A549 (cell line): ENCODE measurements at places on chromosomes 5 and 9.
A peak's percentile ranks its signal among the peaks of the same experiment; 100 is the strongest.

DNA sequence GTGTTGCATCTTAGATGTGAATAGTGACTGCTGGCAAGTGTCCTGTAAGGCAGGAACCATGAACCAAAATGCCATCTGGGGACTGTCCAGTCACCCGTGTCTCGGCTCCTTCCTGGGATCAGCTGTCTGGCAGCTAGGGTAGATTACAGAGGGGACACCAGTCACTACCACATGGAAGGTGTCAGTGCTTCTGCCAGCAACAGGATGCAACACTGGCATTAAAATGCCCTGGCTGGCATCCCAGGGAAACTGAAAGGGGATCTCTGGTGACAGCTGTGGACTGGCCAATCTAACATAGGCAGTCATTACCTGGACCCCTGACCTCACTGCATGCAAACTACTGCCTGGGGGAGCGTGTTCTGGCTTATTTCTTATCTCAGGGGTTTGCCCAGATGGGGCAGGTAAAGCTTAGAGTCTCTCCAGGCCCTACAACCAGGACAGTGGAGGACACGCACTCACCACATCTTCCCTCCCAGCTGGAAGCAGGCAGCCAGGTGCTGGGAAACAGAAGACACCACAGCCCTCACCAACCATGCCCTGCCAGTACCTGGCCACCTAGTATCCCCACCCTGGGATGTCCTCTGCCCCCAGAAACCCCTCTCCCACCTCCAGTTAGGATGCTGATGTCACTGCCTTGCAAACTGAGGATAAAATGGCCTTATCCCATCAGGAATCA lies 83.8 kb downstream of the SEMA4D start:
- no peak for DNase-seq

GRCh38 chr5:157026789-157027424 lies 32.0 kb downstream of the HAVCR1 start:
- peak; percentile 44 for DNase-seq

DNA sequence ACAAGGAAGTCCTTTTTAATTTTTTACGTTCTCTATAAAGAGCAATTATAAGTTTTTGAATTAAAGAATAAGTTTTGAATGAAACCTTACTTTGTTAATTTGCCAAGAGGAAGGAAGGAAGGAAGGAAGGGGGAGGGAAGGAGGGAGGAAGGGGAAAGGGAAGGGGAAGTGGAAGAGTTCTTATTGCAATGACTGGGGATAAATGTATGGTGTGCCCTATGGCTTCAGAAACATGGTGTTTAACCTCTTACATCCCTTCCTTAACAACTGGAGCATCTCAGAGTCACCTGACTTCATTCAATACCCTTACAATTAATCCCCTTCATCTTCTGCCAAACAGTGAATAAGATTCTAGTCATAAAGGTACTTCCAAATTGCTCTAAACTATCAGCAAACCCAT lies 16.0 kb downstream of the CEMIP2 start:
- no peak for DNase-seq

DNA sequence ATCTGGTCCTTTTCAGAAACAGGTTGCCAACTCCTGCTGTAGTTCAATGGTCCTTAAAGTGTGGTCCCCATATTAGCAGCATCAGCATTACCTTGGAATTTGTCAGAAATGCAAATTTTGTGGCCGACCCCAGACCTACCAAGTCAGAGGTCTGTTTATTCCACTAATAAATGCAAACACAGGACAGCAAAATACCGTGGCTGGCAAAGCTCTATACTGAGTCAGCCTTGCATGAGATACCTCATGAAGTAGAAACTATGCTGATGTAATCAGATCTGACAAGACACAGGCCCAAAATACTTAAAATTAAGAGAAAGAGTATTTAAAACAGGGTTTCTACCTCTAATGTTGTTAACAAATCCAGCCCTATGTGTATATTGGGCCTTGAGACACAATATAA lies 3.0 kb downstream of the GOLM1 start:
- DNase-seq = no peak

GRCh38 chr9:80954521-80954920 lies 734.8 kb downstream of the TLE1 start:
- no peak for DNase-seq

DNA sequence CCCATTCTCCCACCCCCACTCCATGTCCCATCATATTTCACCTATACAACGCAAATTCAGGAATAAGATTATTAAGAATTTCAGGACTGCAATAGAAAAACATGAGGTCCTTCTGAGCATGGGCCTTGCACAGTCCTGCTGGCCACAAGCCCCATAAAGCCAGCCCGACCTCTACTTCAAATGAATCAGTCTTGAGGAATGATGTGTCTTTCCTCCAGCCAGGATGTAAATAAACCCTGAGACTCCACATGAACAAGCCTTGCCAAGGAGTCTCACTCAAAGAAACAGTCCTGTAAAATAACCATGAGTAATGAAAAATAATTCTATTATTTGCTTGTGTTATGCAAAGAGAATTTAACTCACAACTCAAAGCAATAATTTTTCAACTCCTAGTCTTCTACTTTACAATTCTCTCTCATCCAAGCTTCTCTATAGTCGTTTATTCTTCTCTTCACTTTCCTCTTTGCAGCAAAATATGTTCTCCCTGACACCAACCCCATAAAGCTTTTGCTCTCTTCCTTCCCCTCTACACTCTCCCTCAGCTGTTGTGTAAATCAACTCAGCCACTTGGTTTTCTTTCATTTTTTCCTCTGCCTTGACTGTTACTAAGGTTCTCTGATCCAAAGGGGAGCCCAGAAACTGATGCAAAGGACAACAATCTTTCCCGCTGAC lies 140.1 kb upstream of the MOCS2 start:
- peak; percentile 70 for DNase-seq

GRCh38 chr9:98372077-98372836 lies 116.8 kb upstream of the TBC1D2 start:
- DNase-seq = no peak

DNA sequence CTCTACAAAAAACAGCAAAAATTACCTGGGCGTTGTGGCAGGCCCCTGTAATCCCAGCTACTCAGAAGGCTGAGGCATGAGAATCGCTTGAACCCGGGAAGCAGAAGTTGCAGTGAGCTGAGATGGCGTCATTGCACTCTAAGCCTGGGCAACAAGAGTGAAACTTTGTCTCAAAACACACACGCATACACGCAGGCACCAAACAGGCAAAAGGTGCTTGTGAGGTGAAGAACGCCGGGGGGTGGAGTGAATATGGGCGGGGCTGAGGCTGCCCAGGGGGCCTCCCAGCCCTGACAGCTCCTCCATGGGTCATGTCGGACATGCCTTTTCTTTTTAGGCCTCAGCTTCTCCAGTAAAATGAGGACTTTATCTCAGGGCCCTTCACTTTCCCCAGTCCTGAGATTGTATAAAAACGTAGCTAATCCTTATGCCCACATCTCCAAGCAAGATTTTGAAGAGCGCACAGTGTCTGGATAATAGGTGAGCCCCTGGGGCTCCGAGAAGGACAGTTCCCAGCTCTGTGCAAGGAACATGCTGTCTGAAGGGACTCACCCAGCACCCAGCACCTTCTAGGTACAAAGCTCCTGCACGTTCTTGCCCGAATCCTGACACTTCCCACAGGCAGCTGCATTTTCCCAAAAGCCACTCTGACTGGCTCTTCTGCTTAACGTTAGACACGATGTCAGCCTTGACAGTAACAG lies 168.3 kb downstream of the COL23A1 start:
- no peak for DNase-seq

DNA sequence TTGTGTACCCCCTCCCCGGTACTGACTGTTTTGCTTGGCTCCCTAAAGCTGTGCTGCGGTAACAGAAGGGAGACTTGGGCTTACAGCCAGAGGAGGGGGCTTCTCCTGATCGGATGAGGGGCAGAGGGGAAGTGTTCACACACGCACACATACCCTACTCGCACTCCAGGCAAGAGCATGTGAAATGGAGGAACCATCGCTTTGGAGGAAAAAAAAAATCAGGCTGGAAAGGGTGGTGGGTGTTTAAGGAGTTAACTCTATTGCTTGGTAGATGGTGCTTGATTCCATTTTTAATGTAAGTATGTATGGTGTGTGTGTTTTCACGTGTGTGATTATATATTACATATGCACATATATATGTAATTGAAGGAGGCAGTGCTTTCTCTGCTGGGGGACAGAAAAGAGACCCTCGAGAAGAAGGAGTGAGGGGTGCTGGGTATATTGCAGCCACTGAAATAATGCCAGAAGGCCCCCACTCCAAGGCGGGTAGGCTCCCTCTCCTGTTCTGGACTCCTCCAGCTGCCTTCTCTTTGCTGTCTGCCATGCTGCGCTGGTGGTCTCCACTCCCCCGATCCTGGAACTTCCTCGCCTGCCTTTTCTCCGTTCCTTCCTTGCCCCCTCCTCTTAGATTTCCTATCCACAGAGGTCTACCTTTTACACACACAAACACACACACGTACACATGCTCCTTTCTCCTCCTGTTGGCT lies 721 bp downstream of the GRIA1 start:
- DNase-seq = no peak

DNA sequence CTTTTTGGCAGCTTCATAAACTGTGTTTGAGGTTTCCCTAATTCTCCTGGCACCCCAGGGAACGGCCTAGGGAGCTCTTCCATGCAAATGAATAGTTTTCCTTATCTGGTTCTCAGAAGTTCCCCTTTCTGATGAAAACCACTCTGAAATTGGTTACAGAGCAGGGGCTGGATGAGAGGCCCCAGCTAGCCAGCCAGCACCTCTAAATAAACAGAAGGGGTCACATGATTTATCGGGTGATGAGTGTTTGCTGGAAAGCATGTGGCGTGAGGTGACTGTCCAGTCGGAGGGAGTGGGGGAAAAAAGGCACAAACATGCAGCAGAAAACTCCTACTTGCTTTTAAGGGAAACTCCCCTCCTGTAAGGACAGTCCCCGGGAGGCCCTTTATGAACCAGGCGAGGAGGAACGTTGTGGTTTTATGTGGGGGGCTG lies 261.2 kb upstream of the ANKRD55 start:
- no peak for DNase-seq

GRCh38 chr5:157890836-157891597 lies 32.1 kb upstream of the CLINT1 start:
- no peak for DNase-seq

GRCh38 chr5:173715607-173716006 lies 99.2 kb upstream of the BOD1 start:
- DNase-seq = no peak
